CD4-positive, alpha-beta memory T cell (primary cell): ENCODE measurements at places on chromosomes 7 and 10.

GRCh38 chr7:11914645-11915044 lies 82.6 kb upstream of the THSD7A start:
- no peak for DNase-seq

DNA sequence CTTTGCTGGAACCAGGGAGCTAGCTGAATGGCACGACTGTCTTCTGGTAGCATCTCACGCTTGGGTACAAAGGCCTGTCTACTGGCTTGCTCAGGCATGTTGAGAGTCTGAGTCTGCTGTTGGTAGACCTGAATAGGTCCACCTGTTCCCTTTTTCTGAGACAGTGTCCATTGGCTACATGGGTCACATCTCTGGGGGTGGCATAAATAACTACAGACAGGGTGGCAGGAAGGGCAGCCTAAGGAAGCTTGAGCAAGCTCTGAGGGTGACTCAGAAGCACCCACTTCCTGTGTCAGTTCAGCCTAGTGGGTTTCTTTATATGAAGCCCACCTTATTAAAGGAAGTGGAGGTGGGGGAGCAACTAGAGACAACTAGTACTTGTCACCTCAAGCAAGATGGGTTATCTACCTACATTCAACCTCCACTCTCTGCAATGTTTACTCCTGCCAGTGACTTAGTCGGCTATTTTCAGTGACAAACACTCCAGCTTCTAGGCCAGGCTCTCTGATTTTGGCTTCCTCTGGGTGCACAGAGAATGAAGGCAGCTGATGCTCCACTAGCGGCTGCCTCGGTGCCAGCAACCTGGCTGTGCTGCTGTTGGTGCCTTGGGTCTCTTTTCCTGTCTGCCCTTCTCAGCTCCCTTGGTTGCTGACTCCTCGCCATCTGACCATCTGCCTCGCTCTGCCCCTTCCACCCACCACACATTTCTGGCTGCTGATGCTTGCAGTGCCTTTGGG lies 5.7 kb upstream of the ZYX start:
- DNase-seq = peak; percentile 54

DNA sequence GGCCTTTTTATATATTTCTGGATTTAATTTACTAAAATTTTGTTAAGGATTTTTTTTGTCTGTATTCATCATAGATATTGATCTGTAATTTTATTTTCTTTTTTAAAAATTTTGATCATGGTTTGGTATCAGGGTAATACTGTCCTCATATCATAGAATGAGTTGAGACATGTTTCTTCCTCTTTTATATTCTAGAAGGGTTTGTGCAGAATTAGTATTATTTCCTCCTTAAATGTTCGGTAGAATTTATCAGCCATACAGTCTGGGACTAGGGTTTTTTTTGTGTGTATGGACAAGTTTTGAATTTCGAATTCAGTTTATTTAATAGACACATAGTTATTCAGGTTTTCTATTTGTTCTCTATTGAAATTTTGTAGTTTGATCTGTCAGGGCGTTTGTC lies 54.0 kb downstream of the SHOC2 start:
- no peak for DNase-seq

- no peak for DNase-seq
Measured at GRCh38 chr7:157969995-157970394, 617.6 kb downstream of the PTPRN2 start.

- no peak for DNase-seq
Measured at GRCh38 chr10:2469802-2470201, 597.5 kb upstream of the PFKP start.

GRCh38 chr7:32301427-32301826 lies 188.8 kb downstream of the LSM5 start:
- no peak for DNase-seq

DNA sequence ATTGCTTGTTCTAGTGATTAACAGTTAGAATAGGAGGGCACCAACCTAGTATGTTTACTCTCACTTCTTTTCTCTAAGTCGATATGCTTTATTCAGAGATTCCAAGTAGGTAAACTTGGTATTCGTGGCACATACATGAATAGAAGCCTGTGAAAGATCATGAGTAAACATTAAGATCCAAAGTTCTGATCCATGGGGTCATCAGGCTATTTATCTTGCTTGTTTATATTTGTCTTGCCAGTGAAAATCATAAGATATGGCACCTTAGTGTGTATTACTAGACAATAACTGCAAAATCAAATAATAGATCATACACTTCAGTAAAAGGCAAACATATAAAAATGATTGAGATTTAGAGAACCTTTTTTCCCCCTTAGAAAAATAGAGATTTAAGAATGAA lies 56.5 kb upstream of the LHFPL3 start:
- DNase-seq = no peak

- DNase-seq = no peak
Measured at GRCh38 chr7:90298145-90299038, 22.7 kb downstream of the FAM237B start.
